ENCODE measurements at places on chromosomes 13 and 19. TPM values are rescaled to one million over a fixed set of nuclear protein-coding genes. Genes with fewer than 3 reads are reported as not detected.

NLRP7 gene
- total RNA-seq, result 0.22 TPM

GIPC1 gene
- 189 TPM for total RNA-seq

C19orf47 gene
- total RNA-seq, result 5.5 TPM

RFPL4A gene
- not detected for total RNA-seq

WDR88 gene
- not detected for total RNA-seq
